ENCODE measurements at places on chromosomes 3 and 15. TPM values are rescaled to one million over a fixed set of nuclear protein-coding genes. Genes with fewer than 3 reads are reported as not detected.

ASB14 gene
- not detected for total RNA-seq

CRTC3 gene
- 7.1 TPM for total RNA-seq

WDR49 gene
- total RNA-seq = 0.08 TPM

NR2E3 gene
- total RNA-seq = not detected

TMOD2 gene
- total RNA-seq = 1.8 TPM

GABRB3 gene
- 0.45 TPM for total RNA-seq

RBMS3 gene
- 77.3 TPM for total RNA-seq

Data from smooth muscle cell of the coronary artery (primary cell).